NCI-H748 treated with DMSO at 0.1 percent for 48 hours (cell line): ENCODE measurements at places on chromosomes 13 and 19.

GRCh38 chr19:49983645-49984229 lies 22.8 kb upstream of the SIGLEC11 start:
- peak; percentile 63 for DNase-seq

GRCh38 chr19:19661675-19662251 lies 1.7 kb downstream of the ATP13A1 start:
- DNase-seq, result no peak

DNA sequence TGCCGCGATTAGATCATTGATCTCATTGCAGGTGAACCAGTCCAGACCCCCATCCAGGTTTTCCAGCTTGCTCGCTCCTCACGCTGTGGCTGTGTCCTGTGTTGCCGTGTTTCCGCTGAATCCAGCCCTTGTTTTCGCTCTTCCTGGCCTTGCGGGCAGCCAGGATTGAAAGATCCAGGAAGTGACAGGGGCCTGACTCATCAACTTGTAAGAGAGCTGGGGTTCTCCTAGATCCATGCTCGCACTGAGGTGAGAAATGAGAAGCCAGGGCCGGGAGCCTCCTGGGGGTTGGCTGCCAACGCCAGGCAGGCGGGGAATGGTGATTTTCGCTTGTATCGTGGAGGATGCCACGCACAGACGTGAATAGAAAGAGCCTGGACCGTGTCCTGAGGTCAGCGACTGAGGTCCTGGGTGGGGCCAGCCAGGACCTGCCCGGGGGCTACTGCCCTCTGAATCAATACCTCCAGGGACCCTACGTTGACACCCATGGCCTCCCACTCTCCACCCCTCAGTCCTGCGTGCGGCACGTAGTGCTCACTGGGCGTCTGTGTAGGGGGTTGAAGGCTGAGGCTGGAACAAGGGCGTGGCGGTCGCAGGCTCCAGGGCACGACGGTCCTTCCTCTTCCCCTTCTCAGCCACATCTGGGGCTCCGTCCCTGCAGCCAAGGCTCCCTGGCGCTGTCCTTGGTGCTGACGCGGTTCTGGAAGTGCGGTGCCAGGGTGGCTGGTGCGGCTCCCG lies 7.3 kb upstream of the PTPRH start:
- no peak for DNase-seq

- no peak for DNase-seq
Observed at GRCh38 chr19:18389726-18390064, 3.7 kb downstream of the GDF15 start.

DNA sequence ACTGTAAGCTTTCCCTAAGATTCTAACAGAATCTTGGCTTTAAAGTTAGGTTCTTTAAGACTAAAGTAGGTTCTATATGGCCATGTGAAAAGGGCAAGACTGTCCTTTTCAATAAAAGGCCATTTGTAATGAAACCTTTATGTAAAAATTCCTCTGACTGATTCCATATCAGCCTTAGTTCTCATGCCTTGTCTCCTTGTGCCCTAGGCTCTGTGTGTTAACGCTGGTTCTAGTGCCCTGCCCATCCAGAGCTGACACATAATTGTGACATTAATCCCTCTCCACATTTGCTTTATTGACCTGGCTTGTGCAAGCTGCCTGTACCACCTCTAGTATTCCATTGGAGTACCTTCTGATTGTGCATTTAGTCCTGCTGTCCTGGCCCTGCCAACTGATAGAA lies 28.2 kb downstream of the CYSLTR2 start:
- DNase-seq, result no peak

DNA sequence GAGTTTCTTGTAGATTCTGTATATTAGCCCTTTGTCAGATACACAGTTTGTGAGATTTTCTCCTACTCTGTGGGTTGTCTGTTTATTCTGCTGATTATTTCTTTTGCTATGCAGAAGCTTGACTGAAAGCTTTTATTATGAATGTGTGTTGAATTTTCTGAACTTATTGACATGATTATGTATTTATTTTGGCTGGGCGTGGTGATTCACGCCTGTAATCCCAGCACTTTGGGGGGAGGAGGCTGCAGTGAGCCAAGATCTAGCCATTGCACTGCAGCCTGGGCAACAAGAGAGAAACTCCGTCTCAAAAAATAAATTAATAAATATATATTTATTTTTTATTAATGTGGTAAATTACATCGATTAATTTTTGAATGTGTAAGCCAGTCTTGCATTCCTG lies 78.9 kb downstream of the DNAJC15 start:
- no peak for DNase-seq

GRCh38 chr19:40611096-40611495 lies 9.9 kb downstream of the LTBP4 start:
- DNase-seq, result no peak

DNA sequence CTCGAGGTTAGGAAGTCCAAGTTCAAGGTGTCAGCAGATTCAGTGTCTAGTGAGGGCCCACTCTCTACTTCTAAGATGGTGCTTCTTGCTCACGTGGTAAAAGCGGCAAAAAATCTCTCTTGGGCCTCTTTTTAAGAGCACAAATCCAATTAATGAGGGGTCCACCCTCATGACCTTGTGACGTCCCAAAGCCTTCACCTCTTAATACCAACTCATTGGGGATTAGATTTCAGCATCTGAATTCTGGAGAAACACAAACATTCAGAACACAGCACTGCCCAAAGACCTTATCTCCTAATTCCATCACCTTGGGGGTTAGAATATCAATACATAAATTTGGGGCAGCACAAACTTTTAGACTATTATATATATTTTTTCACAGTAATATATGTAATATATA lies 146.4 kb upstream of the GPC6 start:
- DNase-seq, result no peak

- DNase-seq, result no peak
Observed at GRCh38 chr13:75440100-75440499, 41.9 kb downstream of the TBC1D4 start.

GRCh38 chr13:99273128-99273527 lies 14.9 kb upstream of the GPR18 start:
- DNase-seq, result no peak

DNA sequence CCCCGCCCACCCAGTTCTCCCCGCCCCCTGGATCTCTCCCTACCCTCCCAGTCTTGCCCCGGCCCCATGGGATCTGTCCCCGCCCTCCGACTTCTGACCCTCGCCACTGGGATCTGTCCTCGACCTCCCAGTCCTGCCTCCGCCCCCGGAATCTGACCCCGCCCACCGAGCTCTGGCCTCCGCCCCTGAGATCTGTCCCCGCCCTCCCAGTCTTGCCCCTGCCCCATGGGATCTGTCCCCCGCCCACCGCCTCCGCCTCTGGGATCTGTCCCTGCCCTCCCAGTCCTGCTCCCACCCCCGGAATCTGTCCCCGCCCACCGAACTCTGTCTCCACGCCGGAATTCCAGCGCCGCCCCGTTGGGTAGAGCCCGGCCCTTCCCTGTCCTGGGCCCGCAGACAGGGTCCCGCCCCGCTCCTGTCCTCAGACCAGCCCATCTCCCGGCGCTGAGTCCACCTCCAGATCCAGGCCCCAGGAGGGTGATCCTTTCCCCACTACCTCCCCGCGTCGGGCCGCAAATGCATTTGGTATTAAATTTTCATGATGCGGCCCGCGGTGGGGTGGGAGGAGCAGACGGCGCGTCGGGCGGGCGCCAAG lies 1.5 kb upstream of the SLC17A7 start:
- DNase-seq, result peak; percentile 80
